Stimulated activated CD8-positive, alpha-beta memory T cell treated with anti-CD3 and anti-CD28 coated beads, Interleukin-2, amount 100 ng/mL, for 1 hour (primary cell): ENCODE measurements at places on chromosomes 16 and 17.

GRCh38 chr17:39576187-39576586 is 31.5 kb downstream of the NEUROD2 start:
- DNase-seq: no peak

DNA sequence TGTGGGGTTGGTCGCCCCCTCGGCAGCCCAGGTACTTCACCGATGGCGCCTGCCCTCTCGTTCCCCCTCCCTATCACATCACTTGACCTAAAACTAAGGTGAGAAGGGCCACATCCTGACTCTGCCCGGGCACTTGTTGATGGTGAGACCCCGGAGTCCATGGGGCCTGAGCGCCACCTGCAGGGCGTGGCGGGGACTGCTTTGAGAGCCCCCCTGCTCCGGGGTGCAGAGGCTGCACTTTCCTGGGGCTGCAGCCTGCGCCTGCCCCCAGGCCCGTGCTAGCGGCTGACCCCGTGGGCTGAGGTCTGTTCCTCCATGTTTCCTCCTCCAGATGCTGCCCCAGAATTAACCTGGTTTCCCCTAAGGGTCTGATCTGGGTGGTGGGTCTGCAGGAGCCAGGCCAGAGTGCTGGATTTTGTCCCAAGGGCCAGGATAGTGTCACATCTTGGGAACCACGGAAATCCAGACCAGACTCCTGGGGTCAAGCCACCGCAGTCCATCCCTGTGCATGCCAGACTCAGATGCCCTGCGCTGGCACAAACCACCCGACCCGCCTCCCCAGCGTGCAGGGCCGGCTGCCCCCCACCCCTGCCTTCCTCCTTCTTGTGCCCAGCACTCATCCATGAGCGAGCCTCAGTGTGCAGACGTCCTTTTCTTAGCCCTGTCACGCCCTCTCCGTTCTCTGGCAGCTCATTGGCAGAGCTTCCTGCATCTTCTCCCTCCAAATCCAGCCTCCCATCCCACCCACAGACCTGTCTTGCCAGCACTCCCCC is 2.7 kb downstream of the NDUFAF8 start:
- peak; percentile 19 for DNase-seq

DNA sequence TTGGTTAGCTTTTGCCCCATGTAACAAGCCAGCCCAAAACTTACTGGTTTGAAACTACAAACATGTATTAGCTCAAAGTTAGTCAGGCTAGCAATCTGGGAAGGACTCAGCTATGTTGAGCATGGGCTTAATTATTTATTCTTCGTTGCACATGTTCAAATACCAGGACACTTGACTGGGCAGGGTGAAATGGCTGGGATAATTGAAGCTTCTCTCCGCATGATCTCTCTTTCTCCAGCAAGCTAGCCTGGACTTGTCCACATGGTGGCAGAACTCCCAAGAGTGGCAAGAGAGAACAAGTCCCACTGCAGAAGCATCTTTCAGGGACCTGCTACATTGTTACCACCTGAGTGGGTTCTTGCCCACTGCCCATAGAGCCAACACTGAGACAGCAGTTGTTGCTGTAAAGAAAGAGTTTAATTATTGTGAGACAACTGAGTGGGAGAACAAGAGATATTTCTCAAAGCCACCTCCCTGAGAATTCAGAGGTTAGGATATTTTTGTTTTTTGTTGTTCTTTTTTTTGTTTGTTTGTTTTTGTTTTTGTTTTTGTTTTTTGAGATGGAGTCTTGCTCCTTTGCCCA is 16.8 kb upstream of the ATF7IP2 start:
- DNase-seq: no peak

DNA sequence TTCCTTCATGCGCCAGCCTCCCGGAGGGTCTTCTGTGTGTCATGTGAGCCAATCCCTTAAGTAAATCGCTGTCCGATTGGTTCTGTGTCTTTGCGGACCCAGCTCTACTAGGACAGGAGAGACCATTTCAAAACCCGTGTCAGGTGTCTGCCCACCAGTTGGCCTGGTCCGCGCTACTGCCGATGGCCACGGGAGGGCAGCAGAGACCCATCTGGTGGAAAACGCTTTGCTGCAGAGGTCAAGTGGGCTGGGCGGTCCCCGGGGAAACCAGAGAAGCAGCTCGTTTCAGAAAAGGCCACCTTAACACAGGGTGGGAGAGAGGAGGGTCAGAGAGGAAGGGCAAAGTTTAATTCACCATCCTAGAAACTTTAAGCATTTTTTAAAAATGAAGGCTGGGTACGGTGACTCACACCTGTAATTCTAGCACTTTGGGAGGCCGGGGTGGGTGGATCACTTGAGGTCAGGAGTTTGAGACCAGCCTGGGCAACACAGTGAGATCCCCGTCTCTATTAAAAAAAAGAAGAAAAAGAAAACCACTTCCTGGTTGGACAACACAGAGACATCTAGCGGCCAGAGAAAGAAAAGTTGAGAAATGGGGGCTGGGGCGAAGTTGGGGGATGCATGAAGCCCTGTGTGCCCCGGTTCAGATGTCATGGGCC is 2.8 kb upstream of the CIBAR2 start:
- peak; percentile 56 for DNase-seq

- DNase-seq: no peak
These were observed 10.4 kb upstream of the ZNF652 start for GRCh38 chr17:49372425-49372824.

DNA sequence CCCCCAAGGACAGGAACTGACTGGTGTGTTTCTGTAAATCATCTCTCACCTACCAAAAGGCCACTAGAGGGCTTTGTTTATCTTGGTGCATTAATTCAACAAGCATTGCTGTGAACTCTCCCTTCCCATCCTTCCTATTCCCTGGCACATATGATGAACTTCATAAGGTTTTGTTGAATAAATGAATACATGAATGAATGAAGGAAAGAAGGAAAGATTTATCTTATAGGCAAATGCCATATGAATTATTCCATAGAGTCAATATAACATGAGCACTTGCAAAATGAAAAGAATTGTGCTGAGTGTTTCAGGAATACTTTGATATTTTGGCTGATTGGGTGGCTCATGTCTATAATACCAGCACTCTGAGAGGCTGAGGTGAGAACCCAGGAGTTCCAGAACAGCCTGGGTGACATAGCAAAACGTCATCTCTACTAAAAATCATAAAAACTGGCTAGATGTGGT is 4.3 kb downstream of the SPDYE4 start:
- DNase-seq: no peak

DNA sequence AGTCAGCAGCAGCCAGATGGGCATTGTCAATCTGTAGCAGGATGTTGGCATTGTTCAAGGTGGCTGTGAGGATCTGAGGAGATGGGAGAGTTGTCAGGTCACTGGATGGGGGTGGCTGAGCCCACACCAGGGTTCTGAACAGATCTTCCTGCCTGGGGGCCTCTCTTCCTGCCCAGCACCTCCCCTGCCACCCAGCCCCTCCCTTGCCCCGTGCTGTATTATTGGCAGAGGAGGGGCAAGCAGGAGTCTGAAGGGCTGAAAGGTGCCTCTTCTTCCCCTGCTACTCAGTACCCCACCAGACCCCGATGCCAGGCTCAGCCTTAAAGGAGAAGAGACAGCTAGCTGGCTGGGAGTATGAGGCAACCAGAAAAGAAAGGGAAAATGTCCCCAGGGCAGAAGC is 93.0 kb downstream of the GOSR1 start:
- DNase-seq: no peak

DNA sequence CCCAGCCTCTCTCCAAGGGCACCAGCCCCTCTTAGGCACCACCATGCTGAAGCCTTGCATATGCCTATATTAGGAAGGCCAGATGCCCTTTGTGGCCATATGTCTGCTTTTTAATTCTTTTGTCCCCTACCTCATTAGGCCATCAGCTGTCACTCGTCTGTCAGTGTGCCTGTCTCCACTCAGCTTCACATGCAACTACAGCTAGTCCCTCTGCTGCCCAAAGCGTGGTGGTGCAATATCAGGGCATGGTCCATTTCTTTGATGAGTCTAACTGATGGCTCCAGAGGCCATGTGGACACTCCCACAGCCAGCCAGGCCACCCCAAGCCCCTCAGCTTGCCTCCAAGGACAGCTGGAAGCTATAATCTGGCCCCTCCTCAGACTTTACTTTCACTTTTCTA is 36.3 kb downstream of the MYO18A start:
- DNase-seq: no peak

DNA sequence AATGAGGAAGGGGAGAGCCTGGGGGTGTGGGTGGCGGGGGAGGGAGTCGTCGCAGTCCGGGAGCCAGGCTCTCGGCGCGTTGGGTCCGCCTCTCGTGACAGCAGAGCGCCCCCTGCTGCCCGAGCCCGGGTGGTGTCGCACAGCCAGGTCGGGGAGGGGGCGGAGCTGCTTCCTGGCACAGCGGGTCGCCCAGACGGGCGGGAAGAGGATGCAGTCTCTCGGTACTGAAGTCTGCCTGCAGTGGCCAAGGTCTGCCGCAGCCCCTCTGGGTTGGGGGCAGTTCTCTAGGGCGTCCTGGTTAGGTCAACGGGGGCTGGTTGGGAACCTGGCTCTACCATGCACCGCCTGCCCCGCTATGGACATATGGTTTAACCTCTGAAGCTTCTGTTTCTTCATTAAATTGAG is 38.2 kb upstream of the CCDC182 start:
- peak; percentile 44 for DNase-seq

GRCh38 chr16:35170610-35171009 is 1711.2 kb downstream of the TP53TG3F start:
- no peak for DNase-seq

DNA sequence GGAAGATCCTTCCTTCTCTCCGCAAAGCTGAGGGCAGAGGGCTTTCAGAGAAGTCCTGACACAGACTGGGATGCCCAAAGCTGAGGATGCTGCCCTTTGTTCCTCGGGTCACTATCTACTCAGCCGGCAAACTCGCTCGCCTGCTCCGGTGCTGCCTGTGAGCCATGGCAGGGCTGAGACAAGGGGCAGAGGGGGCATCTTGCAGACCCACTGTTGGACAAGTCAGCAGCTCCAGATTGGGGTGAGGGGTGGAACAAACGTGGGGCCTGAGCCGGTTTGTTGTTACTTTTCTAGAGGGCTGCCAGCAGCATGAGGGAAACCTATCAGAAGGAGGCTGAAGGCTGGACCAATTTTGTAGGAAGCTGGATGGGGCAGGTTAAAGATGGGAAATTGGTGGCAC is 47.1 kb upstream of the PIK3R6 start:
- no peak for DNase-seq

GRCh38 chr16:52424591-52424990 is 122.4 kb downstream of the TOX3 start:
- DNase-seq: no peak
